Caco-2 (cell line): ENCODE measurements at places on chromosomes 1 and 21. TPM values are rescaled to one million over a fixed set of nuclear protein-coding genes. Genes with fewer than 3 reads are reported as not detected.

GRCh38 chr21:43609501-43610340, 49.6 kb downstream of the HSF2BP start:
- no peaks in the 10 kb centered on the region for H3K27me3 ChIP-seq
- peak overlapping the region; percentile 95 for H3K27ac ChIP-seq
- H3K36me3 ChIP-seq: no peaks in the 10 kb centered on the region
- DNase-seq: no peak
- peaks cover 58% of the 10 kb centered on the region for H3K4me1 ChIP-seq
- H3K4me3 ChIP-seq: no peak overlapping the region

DNA sequence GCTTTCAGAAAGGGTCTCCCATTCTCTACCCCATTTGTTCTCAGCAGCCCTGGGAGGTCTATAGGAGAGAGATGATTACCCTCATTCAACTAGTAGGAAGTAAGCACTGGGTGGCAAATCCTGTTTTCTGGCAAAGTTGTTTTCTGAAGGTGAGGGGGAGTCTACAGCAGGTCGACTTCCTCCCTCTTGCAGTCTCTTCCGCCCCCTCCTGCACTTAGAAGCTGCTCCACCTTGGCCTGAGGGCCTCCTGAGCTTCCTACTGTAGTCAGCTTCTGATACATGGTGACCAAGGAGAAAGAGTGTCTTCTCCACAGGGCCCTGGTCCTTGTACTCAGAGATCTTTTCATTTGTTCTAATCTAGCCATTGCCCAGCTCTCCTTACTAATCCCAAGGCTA, 93.1 kb downstream of the RGL1 start:
- no peaks in the 10 kb centered on the region for H3K4me1 ChIP-seq
- no peaks in the 10 kb centered on the region for H3K36me3 ChIP-seq
- no peak overlapping the region for H3K4me3 ChIP-seq
- H3K27ac ChIP-seq: no peak overlapping the region

GRCh38 chr1:6358757-6359201, 34.8 kb downstream of the ACOT7 start:
- H3K4me1 ChIP-seq: peaks cover 64% of the 10 kb centered on the region
- DNase-seq: no peak
- peak overlapping the region; percentile 100 for H3K27ac ChIP-seq
- H3K36me3 ChIP-seq: peaks cover 1% of the 10 kb centered on the region
- no peak overlapping the region for H3K4me3 ChIP-seq

Gene TNFSF4
- total RNA-seq: 1.3 and 1.7 TPM in 2 replicates

Gene BCL2L15
- 0.09 TPM in 1 of 2 replicates, not detected in the other for total RNA-seq

Gene LCE3D
- total RNA-seq: not detected in 2 replicates
